Body of pancreas (tissue), 4 donors: ENCODE measurements at places on chromosomes 16 and 17.

GRCh38 chr16:85451641-85452363 is 161.3 kb upstream of the GSE1 start:
- no peak for DNase-seq

GRCh38 chr17:35684055-35684802 is 47.2 kb upstream of the RASL10B start:
- DNase-seq: no peak

DNA sequence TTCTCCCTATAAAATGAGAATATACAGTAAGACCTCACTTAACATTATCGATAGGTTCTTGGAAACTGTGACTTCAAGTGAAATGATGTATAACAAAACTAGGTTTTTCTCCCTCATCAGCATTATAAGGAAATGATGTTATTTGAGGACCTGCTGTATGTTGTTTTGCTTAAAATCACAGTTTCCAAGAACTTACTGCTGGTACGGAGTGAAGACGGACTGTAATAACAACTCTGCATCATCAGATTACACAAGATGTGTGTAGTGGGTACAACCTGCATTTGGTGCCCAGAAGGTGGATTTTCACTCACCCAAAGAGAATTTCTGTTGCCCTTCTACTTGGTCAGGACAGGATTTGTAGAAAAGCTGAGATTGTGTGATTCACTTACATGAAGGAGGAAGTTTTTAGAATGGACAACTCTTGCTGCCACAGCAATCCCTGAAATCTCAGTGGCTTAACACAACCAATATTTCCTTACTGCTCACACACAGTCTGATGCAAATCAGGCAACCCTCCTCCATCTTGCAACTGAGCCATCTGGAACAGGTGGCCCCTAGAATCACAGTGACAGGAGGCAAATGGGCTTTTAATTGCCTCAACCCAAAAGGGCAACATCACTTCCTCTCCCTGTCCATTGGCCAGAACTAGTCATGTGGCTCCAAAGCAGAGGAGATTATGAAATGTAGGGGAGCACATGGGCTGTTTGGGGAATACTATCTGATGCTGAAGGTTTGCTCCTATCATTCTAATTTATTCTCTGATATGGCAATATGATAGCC is 67.6 kb upstream of the CACNG5 start:
- DNase-seq: no peak

GRCh38 chr16:27052007-27052406 is 14.7 kb upstream of the C16orf82 start:
- no peak for DNase-seq

DNA sequence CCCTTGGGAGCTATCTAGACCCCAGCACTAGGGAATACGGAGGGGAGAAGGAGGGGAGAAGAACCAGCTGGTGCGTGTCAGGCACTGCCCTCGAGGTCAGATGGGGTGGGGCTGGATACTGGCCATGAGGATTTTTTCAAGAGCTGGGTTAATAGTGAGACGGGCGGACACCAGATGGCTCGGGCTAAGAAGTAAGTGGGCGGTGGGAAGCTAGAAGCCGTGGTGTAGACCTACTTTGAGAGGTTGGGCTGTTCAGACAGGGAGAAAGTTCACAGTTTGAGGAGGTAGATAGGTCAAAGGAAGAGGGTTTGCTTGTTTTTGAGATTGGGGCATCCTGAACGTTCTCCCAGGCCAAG is 303.8 kb downstream of the SEC14L1 start:
- no peak for DNase-seq

DNA sequence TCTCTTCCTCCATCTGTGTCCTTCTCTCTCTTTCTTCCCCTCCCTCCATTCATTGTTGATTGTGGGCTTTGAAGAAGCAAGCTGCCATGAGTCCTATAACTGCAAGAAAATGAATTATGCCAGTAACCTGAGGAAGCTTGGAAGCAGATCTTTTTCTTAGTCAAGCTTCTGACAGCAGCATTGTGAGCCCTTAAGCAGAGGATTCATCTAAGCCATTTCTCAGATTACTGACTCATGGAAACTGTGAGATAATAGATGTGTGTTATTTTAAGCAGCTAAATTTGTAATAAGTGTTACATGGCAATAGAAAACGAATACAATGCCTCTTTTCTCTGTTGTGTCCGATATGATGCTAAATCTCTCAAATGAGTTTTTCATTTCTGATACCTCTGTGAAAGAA is 1109.7 kb downstream of the CDH11 start:
- DNase-seq: no peak

DNA sequence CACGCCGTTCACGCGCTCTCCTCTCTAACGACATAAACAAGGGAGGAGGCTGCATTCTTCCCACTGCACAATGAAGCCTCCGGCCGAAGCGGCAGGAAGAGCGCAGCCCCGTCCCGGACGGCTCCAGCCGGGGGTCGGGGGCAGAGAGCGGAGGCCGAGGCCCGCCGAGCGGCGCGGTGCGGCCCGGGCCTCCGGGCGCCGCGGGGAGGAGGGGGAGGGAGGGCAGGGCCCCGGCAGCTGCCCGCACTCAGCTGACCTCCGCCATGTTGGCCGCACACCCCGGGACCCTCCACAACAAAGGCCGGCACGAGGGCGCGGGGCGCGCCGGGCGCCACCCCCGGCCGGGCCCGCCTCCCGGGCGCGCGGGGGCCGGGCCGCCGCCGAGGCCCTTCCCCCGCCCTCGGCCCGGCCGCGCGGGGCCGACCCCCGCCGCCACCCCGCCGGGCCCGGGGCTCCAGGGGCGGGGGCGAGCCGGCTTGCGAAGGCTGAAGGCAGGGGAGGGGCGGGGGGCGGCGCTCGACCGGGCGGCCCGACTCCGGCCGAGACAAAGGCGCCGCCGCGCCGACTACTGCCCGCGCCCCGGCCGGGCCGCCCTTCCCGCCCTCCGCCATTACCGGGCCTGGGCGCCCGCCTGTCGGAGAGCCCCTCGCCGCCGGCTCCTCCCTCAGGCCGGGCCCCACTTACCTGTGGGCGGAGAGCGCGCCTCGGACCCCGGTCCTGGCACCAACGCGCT is 527 bp downstream of the SIAH1 start:
- DNase-seq: peak; percentile 67

DNA sequence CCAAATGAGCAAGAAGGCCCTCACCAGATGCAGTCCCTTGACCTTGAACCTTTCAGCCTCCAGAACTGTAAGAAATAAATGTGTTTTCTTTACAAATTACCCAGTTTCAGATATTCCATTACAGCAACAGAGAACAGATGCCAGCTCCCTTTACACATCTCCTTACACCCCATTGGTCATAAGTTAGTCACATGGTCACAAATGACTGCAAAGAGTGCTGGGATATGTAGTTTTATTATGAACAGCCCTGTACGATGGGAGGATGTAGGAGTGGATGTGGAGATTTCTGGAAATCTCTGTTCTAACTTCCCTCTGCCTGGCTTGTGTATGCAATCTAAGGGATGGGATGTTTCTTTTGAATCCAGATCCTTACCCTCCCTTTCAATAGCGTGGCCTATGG is 13.3 kb upstream of the RPL38 start:
- DNase-seq: no peak
